ENCODE measurements at places on chromosomes 3 and 15. TPM values are rescaled to one million over a fixed set of nuclear protein-coding genes. Genes with fewer than 3 reads are reported as not detected.
A peak's percentile ranks its signal among the peaks of the same experiment; 100 is the strongest.

The MB21D2 gene
- total RNA-seq: 11.0 TPM

The CHRM5 gene
- not detected for total RNA-seq

The CKMT1B gene
- 0.72 TPM for total RNA-seq

The UROC1 gene
- total RNA-seq: not detected

The JMJD7 gene
- 7.6 TPM for total RNA-seq

The FILIP1L gene
- total RNA-seq: 209 TPM

The WNT5A gene
- 66.2 TPM for total RNA-seq

The MUC20 gene
- 0.41 TPM for total RNA-seq

The STX19 gene
- total RNA-seq: not detected

The FOXL2NB gene
- total RNA-seq: 5.2 TPM

The NMB gene
- total RNA-seq: 6.4 TPM

The AADAC gene
- not detected for total RNA-seq

- no peak for DNase-seq
These were observed 7.8 kb upstream of the FAM174B start for GRCh38 chr15:92663250-92663951.

- DNase-seq: peak; percentile 5
These were observed 10.6 kb upstream of the SLC9C1 start for GRCh38 chr3:112304611-112305010.

GRCh38 chr3:61646851-61647525, 85.6 kb downstream of the PTPRG start:
- no peak for DNase-seq

GRCh38 chr15:81302701-81303109, 21.2 kb downstream of the STARD5 start:
- DNase-seq: no peak

DNA sequence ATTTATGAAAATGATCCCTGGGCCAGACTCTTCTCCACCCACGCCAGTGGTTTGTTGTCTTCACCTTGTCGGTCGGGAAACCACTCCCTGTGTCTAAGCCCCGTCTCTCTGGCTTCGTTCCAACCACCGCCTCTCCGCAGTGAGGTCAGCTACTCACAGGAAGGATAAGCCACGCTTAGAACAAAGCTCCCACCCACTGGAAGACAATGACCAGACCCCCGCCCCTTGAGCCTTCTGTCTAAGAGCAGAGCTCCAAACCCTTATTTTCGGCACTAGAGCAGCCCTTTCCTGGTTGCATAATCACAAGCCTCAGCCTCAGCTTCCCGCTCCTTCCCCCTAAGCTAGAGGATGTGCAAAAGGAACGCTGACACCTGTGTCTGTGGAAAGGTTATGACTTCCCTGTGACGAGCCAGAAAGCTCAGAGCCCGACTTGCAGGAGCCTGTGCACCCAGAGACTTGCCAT, 114.9 kb upstream of the MEF2A start:
- DNase-seq: peak; percentile 78

- DNase-seq: no peak
These were observed 483.7 kb upstream of the FRG2C start for GRCh38 chr3:75180235-75180944.

DNA sequence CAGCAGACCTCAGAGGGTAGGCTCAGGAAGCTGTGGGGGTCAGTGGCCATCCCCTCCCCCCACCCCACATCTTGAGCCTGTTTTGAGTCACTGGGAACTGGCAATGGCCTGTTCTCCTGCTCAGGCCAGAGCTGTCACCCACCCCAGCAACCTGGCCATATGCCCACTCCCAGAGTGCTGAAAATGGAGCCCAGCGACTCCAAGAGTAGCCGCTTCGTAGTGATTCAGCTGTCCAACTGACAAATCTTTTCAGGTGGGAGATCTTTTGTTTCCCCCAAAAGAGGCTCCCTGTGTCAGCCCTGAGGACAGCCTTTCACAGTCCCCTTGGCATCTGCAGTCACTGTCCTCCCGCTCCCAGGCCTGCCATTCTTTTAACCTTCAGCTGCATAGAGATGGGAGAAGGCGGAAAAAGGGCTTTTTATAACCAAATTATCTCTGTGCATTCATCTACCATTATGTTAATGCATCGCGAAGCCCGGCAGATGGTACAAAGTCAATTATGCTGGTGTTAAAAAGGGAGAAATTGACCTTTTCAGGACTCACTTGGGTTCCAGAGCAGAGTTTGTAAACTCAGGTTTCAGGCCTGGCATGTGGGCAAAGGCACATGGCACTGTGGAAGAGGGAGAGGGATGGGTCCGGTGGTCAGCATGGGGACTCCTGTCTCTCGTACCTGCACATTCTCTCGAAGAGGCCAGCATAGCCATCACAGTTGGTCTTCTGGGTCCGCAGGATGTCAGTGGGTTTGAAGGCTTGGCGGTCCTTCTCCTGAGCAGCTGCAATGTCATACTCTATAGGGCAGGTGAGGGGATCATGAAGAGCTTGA, 32.1 kb downstream of the KY start:
- no peak for DNase-seq

DNA sequence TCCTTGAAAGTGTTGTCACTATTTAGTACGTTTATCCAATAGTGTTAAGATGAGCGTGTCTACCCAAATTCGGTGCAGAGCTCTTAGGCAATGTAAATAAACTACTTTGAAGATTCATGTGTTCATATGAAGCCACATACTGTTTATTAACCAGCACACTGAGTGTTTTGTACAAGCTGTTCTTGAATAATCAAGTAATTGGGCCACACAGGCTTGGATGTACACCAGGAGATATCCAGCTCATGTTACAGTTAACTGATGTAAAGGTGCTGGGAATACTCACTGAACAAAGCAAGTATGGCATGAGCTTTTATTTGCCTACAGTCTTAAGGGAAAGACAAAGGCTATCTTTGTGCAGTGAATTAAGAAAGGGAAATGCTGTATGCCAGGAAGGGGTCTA, 632 bp upstream of the DHX36 start:
- DNase-seq: no peak

DNA sequence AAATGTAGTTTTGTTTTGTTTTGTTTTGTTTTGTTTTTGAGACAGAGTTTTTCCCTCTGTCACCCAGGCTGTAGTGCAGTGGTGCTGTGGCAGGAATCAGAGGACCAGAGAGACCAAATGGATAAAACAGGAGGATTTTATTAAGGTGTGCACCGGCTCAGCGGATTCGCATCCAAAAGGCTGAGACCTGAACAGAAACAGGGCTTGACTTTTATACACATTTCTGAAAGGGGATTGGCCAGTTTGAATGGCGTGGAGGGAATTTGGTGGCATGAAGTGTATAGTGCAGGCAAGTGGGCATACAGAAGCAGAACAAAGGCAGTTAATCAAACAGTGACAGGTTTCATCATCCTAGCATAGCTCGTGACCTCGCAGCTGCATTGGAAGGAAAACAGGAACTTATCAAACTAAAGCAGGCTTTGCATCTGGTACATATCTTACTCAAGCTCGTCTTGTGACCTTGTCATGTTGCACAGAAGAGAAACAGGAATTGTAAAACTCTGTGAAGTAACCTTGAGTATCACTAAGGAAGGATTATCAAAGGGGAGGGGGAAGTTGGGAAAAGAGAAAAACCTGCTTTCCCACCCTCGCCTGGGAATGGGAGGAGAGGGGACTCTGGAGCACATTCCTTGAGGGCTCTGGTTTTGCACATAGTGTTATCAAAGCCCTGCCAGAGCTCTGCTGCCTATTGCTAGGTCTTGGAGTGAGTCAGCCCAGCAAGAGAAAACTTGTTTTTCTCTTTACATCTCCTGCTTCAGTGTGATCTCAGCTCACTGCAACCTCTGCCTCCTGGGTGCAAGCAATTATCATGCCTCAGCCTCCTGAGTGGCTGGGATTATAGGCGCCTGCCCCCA, 38.5 kb downstream of the C3orf62 start:
- DNase-seq: peak; percentile 35

GRCh38 chr15:67850994-67851571, 11.2 kb upstream of the RNU6-1 start:
- DNase-seq: peak; percentile 36

DNA sequence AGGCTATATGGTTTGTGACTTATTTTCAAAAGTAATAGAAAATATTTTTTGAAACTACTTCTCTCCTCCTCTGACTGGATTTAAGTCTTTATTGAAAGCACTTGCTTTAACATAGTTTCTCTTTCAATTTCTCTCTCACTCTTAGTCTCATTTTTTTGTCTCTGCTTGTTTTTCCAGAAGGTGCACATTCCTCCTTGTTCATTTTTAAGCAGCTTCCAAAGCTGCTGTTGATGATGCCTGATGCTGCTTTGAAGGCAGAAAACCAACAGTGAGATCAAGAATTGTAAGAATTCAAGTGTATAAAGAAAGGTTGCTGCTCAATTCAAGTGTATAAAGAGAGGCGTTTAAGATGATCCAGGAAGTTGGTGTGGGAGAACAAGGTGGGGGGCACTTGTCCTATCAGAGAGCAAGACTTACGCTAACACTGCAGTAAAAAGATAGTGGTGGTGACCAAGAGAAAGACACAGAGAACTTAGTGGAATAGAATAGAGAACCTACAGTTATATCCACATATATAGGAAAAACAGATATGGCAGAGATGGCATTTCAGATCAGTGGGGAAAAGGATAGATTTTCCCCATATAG, 12.1 kb downstream of the NR2C2 start:
- DNase-seq: no peak

GRCh38 chr3:46349484-46350261, 4.2 kb upstream of the CCR2 start:
- DNase-seq: no peak

DNA sequence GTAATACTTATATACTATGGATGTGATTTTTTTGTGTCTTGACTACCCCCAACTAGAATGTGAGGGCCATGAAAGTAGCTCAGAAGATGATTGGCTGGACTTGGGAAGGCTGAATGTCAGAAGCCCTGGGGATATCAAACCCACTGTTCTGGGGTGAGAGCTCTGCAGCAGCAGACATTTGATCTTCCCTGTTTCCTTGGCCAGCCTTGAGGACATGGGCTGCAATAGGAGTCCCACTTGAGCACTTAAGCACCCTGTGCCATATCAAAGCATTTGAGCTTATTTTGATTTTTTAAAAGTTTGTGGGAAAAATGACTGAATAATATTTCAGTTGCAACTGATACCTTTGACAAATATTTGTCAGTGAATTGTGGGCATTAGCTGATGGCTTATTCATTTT, 21.7 kb downstream of the GTF2E1 start:
- DNase-seq: no peak

DNA sequence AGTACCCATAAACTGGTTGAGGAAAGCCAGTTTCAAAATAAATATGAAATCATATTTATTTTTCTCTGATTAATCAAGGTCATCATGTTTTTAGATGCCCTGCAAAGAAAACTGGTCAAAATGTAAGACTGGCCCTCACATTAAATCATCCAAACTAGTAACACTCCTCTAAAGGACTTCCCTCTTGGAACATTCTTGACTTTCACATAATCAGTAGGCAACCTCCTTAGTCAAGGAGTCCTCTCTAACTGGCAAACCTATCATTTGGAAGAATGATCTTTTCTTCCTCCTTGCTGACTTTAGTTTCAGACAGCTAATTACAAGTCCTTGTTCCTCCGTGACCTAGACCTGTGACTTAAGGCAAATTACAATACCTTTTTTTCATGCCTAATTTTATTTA, 82.5 kb upstream of the DCBLD2 start:
- DNase-seq: no peak

DNA sequence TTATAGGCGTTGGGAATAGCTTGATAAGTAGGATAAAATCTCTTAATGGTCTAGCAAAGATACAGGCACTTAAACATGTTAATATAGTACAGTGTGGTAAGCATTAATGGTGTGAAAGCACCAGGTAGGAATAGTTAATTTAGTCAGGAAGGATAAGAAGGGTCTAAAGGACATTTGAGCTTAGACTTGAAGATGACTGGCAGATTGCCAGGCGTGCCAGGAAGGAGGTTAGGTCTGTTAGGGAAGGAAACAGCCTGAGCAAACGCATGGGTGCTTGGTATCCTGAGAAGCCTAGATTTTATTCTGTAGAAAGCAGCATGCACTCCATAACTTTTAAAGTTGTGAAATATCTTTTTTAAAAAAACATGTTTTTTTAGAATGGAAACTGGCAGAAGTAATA, 17.7 kb downstream of the SEC62 start:
- DNase-seq: no peak

- no peak for DNase-seq
These were observed 1.6 kb upstream of the SHOX2 start for GRCh38 chr3:158107605-158108444.

- peak; percentile 39 for DNase-seq
These were observed 1.3 kb downstream of the SLC7A14 start for GRCh38 chr3:170584585-170585007.

- peak; percentile 77 for DNase-seq
These were observed 12.4 kb downstream of the KLF13 start for GRCh38 chr15:31338879-31339557.

- DNase-seq: peak; percentile 53
These were observed 14.2 kb downstream of the ARHGAP31 start for GRCh38 chr3:119308355-119308754.

Data from astrocyte (in vitro differentiated cells and primary cell).